Posterior cingulate gyrus (tissue), 11 donors: ENCODE measurements at places on chromosomes 3 and 15.
A peak's percentile ranks its signal among the peaks of the same experiment; 100 is the strongest.

DNA sequence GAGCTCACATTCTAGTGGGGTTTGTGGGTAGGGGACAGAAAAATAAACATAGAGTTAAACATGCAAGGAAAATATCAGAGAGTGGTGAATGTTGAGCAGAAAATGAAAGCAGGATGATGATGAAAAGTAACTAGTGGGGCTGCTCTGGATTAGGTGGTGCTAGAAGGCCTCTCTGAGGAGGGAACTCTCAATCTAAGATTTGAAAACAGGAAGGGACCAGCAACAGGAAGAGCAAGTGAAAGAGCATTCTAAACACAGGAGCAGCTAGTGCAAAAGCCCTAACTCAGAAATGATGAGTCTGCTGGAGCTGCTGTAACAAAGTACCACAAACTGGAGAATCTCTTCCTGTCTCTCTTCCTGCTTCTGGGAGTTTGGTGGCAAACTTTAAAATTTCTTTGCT is 468.6 kb upstream of the AGTR1 start:
- no peak for DNase-seq

DNA sequence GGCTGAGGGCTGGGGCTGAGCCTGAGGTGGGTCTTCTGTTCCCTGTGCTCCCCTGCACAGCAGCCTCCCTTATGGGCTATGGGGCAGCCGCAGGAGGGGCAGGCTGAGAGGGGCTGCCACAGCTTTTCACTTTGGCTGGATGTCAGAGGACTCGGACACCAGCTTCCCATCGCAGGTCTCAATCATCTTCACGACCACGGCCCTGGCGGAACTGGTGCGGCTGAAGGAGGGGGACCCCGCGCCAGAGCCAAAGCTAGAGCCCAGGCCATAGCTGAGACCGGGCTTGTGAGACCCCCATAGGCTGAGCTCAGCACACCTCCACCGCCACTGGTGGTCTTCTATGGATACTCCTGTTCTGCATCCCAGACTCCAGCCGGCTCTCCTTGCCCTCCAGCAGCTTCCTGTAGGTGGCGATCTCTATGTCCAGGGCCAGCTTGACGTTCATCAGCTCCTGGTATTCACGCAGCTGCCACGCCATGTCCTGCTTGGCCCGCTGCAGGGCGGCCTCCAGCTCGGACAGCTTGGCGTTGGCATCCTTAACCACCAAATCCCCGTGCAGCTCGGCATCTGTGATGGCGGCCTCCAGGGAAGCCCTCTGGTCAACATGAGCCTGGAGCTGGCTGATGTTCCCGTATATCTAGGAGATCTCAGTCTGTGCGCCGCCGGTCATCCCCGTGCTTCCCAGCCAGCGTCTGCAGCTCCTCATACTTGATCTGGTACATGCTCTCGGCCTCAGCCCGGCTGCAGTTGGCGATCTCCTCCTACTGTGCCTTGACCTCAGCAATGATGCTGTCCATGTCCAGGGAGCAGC is 181.7 kb upstream of the SYNPR start:
- DNase-seq = no peak

GRCh38 chr15:53110999-53111398 is 320.9 kb upstream of the ONECUT1 start:
- DNase-seq = no peak

GRCh38 chr3:138174421-138175131 is at the start of gene DBR1:
Gene DBR1 (minus strand): TSS chr3:138174921. CDS start chr3:138174795, 126 bp downstream.
- peak; percentile 81 for DNase-seq

- DNase-seq = no peak
Measured at GRCh38 chr15:29538044-29538443, 268.4 kb upstream of the NSMCE3 start.

DNA sequence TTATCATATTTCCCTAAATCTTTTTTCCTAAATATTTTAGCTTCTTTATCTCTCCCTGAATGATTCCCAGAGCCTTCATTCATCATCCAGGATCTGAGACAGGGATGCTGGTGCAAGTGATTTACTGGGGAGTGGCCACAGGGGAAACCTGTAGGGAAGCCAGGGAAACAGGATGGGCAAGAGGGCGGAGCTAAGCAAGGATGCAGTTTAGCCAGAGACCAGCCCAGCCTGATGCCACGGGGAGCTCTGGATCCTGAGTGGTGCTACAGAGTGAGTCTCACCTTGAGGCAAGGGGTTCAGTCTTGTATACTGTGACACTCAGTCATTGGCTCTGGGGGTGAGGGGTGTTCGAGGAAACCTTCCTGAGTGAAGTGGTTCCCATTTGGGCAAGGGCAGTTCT is 39.7 kb upstream of the LRRFIP2 start:
- no peak for DNase-seq

- DNase-seq = no peak
Measured at GRCh38 chr3:88828466-88828865, 279.0 kb upstream of the EPHA3 start.

GRCh38 chr3:156483961-156484787 is 70.7 kb downstream of the SSR3 start:
- no peak for DNase-seq

DNA sequence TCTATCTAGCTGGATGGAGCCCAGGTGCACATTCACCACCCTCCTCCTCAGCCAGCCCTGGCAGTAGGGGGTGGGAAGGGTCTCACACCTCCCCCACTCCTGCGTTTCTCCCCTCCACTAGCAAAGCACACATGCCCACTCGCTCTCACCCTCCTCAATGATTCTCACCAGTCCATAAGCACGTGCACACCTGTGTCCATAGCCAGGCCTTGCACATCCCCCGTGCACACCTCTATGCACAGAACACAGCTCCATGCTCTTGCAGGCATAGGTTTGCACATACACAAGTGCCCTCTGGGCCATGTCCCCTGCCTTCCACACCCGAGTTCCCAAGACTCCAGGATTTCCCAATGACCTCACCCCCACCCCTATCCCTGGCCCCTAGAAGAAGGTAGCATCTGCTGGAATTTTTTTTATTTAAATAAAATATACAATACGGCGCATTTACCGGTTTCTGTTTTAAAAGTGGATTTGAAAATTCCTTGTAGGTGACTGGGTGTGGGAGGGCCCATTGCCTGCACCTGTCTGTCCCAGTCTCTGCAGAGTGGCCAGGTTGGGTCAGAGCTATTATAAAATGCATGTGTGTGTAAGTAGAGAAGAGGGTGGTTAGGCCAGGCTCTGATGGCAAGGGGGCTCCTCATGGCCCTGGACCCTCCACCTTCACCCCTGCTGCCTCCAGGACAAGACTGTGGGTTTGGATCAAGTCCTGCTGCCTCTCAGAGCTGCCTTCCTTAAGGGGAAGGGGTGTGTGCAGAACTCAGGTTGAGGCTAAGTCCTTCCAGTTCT is 49.1 kb downstream of the HCN4 start:
- no peak for DNase-seq

DNA sequence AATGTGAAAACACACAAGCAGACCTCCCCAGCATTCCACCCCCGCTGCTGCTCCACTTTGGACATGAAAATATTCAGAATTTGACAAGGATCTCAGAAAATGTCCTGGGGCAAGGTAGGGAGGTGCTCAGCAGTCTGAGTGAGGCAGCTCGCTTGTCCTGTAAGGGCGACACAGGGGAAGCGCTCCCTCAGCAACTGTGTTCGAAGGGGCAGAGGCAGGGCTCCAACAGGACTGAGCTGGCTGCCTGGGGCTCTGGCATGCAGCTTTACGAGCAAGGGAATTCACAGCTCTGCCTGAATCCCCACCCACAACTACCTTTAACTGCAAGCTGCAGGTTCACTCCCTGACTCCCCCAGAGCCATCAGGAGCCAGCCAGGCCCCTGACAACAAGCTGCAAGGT is 287.0 kb upstream of the LYSMD4 start:
- no peak for DNase-seq

- no peak for DNase-seq
Measured at GRCh38 chr3:16534640-16535262, 21.3 kb upstream of the RFTN1 start.

DNA sequence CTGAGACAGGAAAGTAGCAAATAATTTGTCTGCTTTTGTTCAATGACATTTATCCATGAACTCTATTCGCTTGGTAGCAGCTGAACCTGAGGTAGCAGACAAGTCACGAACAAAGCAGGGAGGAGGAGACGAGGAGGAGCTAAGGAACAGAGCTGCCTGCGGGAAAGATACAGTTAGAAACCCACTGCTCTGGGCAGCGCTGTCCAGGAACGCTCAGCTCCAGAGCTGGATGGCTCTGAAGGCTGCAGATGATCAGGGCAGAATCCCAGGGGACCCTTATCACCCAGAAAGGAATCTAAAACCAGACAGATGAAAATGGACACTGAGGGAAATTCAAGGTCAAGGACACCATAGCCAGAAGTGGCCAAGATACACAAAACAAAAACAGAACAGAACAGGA is 257.8 kb downstream of the CD47 start:
- DNase-seq = no peak

GRCh38 chr3:14775011-14775410 is 43.8 kb upstream of the FGD5 start:
- DNase-seq = no peak

GRCh38 chr3:188053710-188054380 is 100.1 kb upstream of the LPP start:
- DNase-seq = no peak

DNA sequence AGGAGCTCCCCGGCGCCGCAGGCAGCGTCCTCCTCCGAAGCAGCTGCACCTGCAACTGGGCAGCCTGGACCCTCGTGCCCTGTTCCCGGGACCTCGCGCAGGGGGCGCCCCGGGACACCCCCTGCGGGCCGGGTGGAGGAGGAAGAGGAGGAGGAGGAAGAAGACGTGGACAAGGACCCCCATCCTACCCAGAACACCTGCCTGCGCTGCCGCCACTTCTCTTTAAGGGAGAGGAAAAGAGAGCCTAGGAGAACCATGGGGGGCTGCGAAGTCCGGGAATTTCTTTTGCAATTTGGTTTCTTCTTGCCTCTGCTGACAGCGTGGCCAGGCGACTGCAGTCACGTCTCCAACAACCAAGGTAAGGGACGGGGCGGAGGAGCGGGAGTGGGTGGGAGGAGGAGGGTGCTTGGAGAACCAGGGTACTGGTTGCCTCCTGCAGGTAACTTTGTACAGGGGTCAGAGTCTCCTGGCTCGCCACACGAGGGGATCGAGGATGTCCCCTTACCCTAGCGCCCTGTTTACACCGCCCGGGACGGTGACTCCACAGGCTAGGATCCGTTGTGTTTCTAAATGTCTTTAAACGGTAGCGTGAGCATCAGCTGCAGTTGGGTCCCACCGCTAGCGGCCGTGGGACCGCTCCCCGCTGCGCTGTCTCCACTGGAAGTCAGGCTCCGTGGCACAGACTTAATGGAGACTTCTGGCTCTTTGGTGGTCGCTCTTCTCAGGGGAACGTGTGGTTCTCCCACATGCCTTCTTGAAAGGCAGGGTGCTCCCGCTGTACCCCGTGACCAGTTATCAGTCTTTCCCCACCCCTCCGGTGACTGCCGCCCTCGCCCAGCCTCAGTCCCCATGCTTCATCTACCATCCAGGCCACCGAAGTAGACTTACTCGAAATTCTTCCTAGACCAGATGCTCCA is 515 bp downstream of the EPHA6 start:
- DNase-seq = peak; percentile 15

- DNase-seq = no peak
Measured at GRCh38 chr3:141796081-141796888, 33.1 kb downstream of the GRK7 start.

GRCh38 chr3:114411811-114412803 is 118.3 kb downstream of the TIGIT start:
- no peak for DNase-seq

- DNase-seq = no peak
Measured at GRCh38 chr15:50753463-50753862, 12.0 kb downstream of the SPPL2A start.

- DNase-seq = no peak
Measured at GRCh38 chr3:152556731-152557254, 278.1 kb upstream of the P2RY1 start.

- no peak for DNase-seq
Measured at GRCh38 chr15:101445562-101446517, 43.7 kb downstream of the PCSK6 start.

DNA sequence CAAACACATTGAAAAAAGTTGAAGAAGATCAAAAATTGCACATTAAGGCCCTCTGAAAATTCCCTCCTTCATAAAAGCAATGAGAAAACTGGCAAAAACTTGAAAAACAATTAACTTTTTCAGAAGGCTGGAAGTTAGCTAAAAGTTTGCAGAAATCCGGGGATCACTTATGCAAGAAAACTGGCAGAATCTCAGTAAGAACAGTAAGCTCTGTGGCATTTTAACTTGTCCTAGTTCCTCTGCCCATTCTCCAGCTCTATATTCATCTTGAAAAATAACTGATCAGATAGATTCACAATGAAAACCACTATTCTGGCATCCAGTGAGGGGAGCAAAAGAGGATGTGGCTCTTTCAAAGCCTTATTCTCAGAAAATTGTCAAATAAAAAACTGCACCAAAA is 566.8 kb downstream of the NTRK3 start:
- DNase-seq = no peak

DNA sequence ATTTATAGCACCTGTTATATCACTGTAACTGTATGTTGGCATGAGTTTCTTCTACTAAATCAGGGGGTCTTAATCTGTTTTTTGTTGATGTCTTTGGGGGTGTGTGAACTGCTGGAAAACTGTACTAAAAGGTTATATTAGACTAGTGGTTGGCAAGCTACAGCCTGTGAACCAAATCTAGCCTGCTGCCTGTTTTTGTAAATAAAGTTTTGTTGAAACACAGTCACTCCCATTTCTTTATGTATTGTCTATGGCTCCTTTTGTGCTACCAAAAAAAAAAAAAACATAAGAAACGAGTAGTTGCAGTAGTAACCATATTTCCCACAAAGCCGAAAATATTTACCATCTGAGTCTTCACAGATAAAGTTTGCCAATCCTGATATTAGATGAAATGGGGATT is 126.7 kb downstream of the AKAP13 start:
- DNase-seq = no peak

DNA sequence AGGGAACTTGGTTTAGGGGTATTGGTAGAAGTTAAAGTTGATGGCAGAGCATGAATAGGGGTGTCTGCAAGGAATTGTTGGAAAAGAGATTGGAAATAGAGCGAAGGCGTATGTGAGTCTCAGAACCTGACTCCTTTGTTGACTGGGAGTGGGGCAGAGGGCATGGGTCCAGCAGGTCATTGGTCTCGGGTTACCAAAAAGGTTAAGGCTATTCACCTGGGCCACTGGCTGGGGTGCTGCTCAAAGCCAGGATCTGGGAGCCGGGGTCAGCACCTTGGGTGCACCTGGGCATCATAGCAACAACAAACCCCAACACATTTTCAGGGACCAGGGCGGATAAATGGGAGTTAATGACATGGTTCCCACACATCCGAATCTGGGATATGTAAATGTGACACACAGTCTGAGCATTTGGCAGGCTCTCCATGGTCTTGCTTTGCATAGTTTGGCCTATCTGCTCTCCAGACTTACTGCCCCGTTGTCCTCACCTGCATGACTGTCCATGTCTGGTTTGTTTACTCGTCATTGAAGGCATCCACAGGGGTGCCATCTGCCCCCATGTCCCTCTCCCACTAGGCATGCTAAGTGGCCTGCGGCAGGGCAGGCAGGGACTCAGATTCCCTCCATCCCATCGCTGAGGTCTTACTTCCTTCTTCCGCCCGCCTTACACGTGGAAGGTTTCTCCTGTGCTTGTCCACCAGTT is 10.1 kb downstream of the KLF13 start:
- no peak for DNase-seq

GRCh38 chr3:58026598-58026997 is 18.4 kb downstream of the FLNB start:
- no peak for DNase-seq

GRCh38 chr3:72258361-72259141 is 473.6 kb upstream of the PROK2 start:
- no peak for DNase-seq

GRCh38 chr3:159951540-159951939 is 37.1 kb upstream of the IL12A start:
- no peak for DNase-seq
